ENCODE measurements at places on chromosomes 1 and 21.

- no peak for DNase-seq
Observed at GRCh38 chr1:17672226-17672625, 82.9 kb upstream of the ACTL8 start.

- DNase-seq: no peak
Observed at GRCh38 chr1:67639361-67639760, 45.6 kb upstream of the GADD45A start.

DNA sequence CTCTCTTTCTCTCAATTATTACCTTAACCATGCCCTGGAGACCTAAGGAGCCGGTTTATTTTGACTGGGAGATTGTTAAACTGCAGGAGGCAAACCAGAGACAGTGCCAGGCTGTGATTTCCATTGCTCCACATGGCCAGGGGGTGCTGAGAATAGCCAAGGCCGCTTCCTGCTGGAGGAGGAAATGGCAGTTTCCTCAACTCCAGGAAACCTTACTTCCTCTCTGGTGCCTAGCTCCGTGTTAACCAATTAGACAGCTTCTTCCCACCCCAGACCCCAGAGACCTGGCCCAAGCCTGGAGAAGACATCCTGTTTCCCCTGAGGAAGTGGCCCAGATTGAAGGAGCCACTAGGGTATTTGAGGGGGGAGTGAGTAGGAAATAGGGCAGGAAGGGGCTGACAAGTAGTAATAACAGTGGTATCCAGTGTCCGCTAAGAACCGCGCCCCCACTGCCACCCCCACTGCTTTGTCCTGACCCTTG lies 161.2 kb downstream of the PLPP3 start:
- no peak for DNase-seq

DNA sequence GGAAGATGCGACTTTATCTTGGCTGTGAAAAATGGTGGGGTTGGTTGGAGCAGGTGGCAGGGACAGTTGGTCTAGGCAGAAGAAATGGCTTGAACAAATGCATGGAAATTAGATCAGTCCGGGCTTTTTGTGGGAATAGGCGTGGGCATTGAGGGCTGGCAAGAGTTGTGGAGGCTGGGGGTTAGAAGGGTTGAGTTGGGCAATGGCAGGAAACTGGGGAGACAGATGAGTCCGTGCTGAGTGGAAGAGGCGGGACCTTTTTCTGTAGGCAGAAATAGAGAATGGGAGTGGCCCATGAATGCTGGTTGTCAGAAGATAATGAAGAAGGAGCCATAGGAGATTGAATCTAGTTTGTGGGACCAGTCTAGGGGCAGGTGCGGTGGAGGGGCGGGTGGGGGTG lies 6.9 kb downstream of the PDPN start:
- DNase-seq: no peak

DNA sequence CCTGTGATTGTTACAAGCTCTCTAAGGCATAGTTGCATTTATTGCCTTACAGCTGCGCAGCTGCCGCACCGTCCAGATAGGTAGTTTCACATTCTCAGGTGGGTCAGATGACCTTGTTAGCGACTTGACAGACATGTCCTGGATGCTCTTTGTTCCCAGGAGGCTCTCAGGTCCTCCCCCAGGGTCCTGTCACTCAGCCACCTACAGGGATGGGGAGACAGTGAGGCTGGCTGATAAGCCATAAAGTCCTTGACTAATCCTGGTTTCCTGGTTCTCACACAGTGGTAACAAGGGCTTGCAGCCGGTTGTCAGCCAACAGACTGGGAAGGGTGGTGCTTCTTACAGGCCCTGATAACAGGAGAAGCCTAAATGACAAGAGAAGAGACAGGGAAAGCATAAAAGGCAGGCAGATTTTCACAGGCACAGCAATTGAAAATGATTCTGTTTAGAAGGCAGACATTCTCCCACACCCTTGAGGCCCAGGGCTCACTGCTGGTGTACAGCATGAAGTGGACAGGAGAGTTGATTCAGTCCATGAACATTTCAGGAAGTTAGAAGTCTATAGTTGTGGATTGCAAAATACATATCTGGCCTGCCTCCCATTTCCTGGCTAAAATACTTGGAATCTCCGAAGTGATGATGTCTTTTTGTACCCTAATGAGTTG lies 2.9 kb downstream of the ARF1 start:
- DNase-seq: peak; percentile 87

DNA sequence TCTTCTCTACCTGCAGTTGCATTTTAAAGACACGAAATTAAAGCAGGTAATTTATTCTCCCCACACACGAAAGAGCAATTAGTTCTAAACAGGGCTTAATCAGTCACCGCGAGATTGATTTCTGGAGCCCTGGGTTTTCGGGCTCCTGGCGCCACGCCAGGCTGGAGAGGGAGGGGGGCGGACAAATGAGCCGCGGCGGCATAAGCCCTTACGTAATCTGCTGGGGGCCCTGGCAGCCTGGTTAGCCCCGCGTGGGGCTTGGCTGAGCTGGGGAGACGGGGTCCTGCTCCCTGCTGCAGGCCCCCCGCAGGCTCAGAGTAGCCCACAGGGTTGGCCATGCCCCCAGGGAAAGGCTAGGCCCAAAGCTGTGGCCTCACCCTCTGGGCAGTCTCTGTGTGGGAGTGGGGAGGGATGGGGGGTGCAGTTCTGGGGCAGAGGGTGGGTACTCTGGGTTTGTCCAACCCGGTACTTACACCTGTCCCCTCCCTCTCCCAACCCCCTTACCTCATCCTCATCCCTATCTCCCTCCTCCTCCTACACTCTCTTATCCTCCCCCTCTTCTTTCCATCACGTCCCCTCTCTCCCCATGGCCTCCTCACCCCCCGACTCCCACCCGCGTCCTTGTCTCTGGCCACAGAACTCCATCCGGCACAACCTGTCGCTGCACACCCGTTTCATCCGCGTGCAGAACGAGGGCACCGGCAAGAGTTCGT lies 19.9 kb downstream of the FOXO6 start:
- no peak for DNase-seq

GRCh38 chr21:29114765-29115500 lies 15.5 kb upstream of the MAP3K7CL start:
- peak; percentile 40 for DNase-seq

All from adipocyte (in vitro differentiated cells).